ENCODE measurements at places on chromosomes 7 and 10. TPM values are rescaled to one million over a fixed set of nuclear protein-coding genes. Genes with fewer than 3 reads are reported as not detected.

DNA sequence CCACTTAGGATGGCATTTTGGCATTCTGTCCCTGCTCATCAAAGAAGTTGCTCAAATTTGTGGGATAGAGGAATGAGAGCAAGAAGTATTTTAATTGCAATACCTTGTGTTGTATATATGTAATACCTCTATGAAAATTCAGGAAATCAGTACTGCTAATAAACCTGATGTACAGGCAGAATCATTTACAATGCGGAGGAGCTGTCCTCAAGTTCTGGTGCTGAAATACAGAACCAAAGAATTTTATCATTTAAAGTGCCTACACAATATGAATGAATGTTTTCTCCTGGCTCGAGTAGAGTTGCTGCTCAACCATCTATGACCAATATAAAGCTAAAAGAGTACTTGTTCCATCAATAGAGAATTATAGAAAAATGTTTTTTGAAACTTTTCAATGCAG is 305.8 kb downstream of the PLXNA4 start:
- H3K27ac ChIP-seq = no peak overlapping the region
- H3K27me3 ChIP-seq = no peaks in the 10 kb centered on the region
- H3K4me1 ChIP-seq = no peaks in the 10 kb centered on the region
- H3K36me3 ChIP-seq = no peaks in the 10 kb centered on the region
- H3K4me3 ChIP-seq = no peak overlapping the region

GRCh38 chr10:120575411-120575810 is 118.4 kb downstream of the PLPP4 start:
- H3K27me3 ChIP-seq = no peaks in the 10 kb centered on the region
- H3K36me3 ChIP-seq = no peaks in the 10 kb centered on the region
- no peak for DNase-seq

HMX2 gene
- not detected for total RNA-seq

SSC4D gene
- 2.6 TPM for total RNA-seq

GRCh38 chr10:21530168-21530567 is 3.9 kb upstream of the MLLT10 start:
- H3K27me3 ChIP-seq = no peaks in the 10 kb centered on the region
- no peak for DNase-seq
- H3K4me3 ChIP-seq = no peak overlapping the region
- H3K27ac ChIP-seq = peak overlapping the region; percentile 54
- no peaks in the 10 kb centered on the region for H3K4me1 ChIP-seq
- H3K36me3 ChIP-seq = no peaks in the 10 kb centered on the region

- no peaks in the 10 kb centered on the region for H3K27me3 ChIP-seq
- H3K27ac ChIP-seq = no peak overlapping the region
- no peaks in the 10 kb centered on the region for H3K4me1 ChIP-seq
- no peak for DNase-seq
These were observed 175.9 kb downstream of the EVX1 start for GRCh38 chr7:27418541-27418940.

PARD3 gene
- 60.6 TPM for total RNA-seq

- no peaks in the 10 kb centered on the region for H3K36me3 ChIP-seq
- H3K27me3 ChIP-seq = no peaks in the 10 kb centered on the region
- H3K4me1 ChIP-seq = no peaks in the 10 kb centered on the region
- H3K4me3 ChIP-seq = no peak overlapping the region
- no peak for DNase-seq
These were observed 336.2 kb downstream of the PAXIP1 start for GRCh38 chr7:154666768-154667167.

ELN gene
- 31.8 TPM for total RNA-seq

DNA sequence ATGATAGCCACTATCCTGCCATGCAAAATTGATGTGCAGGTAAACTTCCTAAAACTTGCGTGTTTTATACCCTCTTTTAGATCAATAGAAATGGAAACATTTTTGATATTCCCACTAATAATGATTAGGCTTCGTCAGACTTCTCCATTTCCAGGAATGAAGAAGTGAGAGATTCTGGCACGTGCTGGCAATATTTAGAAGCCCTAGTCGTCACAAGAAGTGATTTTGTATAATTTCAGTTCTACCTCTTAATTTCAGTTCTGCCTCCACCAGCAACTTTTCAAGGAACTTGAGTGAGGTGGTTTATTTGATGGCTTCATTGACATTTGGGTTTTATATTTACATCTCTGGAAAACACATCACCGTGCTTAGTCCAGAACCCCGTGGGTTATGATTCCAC is 61.9 kb downstream of the MRC1 start:
- H3K27ac ChIP-seq = no peak overlapping the region
- H3K27me3 ChIP-seq = no peaks in the 10 kb centered on the region
- no peak overlapping the region for H3K4me3 ChIP-seq

CYP2C18 gene
- total RNA-seq = not detected

LRRC18 gene
- not detected for total RNA-seq

DNA sequence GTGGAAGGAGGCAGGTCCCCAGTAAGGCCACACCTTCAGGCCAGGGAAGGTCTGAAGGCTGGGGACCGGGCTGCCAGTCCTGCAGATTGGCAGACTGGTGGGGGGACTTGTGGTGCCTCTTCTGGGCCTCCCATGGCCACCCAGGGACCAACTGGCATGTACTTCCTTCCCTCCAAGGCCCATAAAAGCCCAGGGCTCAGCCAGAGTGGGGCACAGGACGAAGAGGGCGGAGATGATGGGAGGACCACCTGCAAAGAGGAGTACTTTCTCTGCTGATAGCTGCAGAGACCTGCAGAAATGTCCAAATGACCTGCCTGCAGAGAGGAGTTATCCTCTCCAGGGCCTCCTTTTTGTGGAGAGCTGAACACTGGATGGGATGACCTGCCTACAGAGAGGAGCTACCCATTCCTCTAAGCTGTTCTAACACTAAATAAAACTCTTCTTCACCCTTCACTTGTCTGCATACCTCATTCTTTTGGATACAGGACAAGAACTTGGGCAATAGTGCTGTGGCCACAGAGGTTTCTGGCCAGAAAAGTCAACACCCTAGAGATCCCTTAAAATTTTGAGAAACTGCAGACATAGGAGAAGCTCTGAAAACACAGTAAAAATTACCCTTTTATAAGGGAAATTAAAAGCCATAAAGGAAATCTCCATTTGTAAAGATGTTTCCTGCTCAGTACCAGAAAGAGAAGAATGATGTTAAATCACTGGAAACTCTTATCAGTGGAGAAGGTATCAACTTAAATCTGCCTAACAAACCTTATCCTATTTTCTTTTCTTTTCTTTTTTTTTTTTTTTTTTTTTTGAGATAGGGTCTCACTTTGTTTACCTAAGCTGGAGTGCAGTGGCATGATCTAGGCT is 20.7 kb upstream of the PRF1 start:
- no peaks in the 10 kb centered on the region for H3K27me3 ChIP-seq
- H3K4me1 ChIP-seq = no peaks in the 10 kb centered on the region
- H3K27ac ChIP-seq = no peak overlapping the region

NANOS1 gene
- total RNA-seq = 2.9 TPM

DNA sequence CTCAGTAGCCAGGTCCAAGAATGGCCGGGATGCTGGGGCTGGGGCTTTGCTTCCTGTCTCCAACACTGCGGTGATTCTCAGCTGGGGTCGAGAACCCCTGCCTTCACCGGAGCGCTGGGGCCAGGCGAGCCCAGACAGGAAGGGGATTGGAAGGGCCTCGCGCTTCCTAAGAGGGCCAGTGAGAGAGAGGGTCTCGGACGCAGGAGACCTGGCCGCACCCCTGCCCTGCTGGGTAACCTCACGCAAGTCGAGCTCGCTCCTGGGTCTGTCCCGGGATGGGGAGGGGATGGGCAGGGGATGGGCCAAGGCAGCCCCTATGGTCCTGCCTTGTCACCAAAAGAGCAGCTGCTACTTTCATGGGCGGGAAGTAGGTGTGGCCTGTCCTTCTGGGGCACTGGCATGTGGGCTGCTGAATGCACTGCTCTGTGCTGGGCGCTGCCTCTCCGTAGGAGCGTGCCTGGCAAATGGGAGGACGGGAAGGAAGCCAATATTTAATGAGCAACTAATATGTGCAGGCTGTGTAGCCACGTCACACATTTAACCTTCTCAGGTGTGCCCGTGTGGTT is 20.0 kb downstream of the KCNK18 start:
- peak overlapping the region; percentile 46 for H3K4me3 ChIP-seq
- DNase-seq = no peak
- H3K27me3 ChIP-seq = peaks cover 16% of the 10 kb centered on the region
- H3K27ac ChIP-seq = no peak overlapping the region

PLEKHA8 gene
- 7.5 TPM for total RNA-seq

DNA sequence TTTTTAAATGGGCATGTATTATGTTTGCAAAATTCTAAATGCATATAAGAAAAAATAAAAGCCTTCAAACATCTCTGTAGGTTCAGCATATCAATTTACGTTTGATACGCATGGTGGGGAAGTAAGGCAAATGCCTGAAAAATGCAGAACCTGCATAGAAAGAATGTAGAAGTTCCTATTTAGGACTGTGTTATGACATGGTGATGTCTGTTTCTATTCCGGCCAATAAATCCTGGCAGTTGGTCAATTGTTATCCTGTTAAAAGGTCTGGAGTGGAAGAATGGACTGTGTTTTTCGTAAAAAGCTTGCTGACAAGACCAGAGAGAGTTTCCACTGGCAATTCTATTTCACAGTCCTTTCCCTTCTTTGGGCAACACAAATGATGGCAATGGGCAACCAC is 49.6 kb upstream of the CAV2 start:
- DNase-seq = no peak
- H3K4me1 ChIP-seq = no peaks in the 10 kb centered on the region
- no peaks in the 10 kb centered on the region for H3K27me3 ChIP-seq
- no peak overlapping the region for H3K4me3 ChIP-seq
- H3K36me3 ChIP-seq = no peaks in the 10 kb centered on the region
- no peak overlapping the region for H3K27ac ChIP-seq

DNA sequence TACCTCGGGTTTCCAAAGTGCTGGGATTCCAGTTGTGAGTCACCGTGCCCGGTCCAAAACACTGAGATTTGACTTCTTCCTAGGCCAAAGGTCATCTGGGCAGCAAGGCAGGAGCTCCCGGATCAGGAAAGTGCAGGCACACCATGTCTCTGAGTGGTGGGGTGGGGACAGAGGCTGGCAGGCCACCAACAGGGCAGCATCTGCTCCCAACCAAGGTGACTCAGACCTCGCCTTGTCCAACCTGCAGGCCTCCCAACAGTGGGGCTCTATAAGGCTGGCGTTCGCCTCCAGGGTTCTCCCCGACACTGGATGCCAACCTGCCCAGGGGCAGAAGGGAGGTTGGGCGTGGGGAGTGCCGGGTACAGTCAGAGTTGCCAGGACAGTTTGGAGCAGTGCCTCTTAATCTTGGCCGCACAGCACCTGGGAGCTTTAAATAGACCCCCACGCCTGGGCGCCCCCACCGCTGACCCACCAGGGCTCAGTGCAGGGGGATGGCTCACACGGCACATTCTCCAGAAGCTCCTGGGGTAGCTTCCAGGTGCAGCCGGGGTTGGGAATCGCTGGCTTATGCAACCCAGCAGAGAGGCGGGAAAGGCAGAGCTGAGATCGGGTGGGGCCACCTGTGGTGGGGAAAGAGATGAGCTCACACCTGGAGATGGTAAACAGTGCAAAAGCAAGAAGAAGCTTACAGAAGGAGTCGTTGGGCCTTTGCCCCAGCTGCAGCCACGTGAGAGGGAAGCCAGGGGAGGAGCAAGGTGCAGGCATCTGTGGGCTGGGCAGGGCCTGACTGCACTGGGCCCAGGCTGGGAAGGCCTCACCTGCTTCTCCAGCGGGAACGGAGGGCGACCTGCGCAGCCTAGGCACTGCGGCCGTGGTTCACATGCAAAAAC is 10.9 kb downstream of the CALML5 start:
- H3K27me3 ChIP-seq = no peaks in the 10 kb centered on the region
- peaks cover 3% of the 10 kb centered on the region for H3K4me1 ChIP-seq
- H3K4me3 ChIP-seq = peak overlapping the region; percentile 9
- H3K36me3 ChIP-seq = no peaks in the 10 kb centered on the region

DNA sequence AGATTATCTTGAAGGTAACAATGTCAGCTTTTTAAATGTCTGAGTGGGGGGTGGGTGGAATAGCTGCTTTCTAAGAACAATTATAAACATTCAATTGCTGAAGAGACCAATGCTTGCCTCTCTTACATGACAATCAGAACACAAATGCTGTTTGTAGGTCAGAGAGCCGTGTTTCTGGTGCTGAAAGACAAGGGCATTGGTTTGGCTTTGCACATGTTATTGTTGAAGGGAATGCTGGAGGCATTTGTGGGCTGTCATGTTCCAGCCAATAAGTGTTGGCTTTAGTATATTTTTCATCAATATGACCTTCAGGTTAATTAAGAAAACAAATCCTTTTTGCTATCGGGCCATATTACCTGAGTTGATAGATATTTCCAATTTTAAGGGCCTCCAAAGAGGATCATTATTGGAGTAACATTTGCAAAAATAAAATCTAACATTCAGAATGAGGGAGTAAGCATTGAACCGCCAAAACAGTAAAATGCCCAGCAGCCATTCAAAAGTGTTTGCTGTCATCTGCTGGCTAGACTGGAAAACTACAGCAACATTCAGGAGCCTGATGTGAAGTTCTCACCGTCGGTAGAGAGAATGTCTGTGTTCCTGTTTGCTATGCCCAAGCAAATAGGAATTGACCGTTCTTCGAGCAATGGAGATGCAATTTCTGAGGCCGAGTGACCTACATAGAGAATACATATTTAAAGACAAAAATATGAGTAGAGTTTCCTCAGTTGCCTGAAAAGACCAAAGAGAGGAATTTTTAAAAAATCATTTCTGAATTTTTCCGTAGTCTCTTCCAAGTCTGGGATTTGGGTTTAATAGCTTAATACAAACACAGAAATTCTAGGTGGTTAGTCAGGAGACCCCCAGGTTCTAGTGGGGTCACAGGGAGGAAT is 118.9 kb downstream of the APBB1IP start:
- H3K4me1 ChIP-seq = no peaks in the 10 kb centered on the region
- H3K27ac ChIP-seq = no peak overlapping the region
- no peaks in the 10 kb centered on the region for H3K27me3 ChIP-seq
- DNase-seq = no peak
- H3K4me3 ChIP-seq = no peak overlapping the region
- H3K36me3 ChIP-seq = no peaks in the 10 kb centered on the region

DNA sequence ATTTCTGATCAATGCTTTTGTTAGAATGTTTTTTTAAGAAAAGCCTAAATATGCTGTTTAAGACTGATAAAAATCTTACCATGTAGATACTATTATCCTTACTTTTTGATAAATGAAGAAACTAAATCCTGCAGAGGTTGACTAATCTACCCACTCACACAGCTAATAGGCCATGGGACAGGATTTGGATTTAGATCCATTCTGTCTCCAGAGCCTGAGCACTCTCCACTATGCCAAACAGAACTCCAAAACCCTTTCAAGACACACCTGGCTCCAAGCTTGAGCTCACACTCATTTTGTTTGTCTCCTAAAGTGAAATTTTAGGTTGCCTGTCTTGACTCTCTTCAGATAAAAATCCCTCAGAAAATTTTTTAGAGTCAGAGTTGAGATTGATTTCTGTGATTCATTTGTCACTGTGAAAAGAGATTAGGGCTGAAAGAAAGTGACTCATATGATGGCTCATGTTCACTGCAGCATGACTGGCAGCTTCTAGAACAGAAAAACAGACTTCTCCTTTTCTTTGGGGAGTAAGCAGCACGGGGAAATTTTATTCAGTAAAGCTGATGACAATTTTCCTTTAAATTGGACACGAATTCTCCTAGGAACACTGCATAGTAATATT is 132.3 kb upstream of the POT1 start:
- H3K4me3 ChIP-seq = no peak overlapping the region
- DNase-seq = no peak
- H3K27me3 ChIP-seq = no peaks in the 10 kb centered on the region
- no peaks in the 10 kb centered on the region for H3K4me1 ChIP-seq
- no peak overlapping the region for H3K27ac ChIP-seq
- H3K36me3 ChIP-seq = no peaks in the 10 kb centered on the region

- no peak overlapping the region for H3K27ac ChIP-seq
- no peak for DNase-seq
- no peak overlapping the region for H3K4me3 ChIP-seq
- no peaks in the 10 kb centered on the region for H3K27me3 ChIP-seq
- H3K36me3 ChIP-seq = no peaks in the 10 kb centered on the region
These were observed 2.0 kb downstream of the SAMD9 start for GRCh38 chr7:93115796-93116195.

Measured in breast epithelium (tissue), 4 donors.